ENCODE measurements at places on chromosomes 3 and 15.

GRCh38 chr15:68352401-68353062, 75.0 kb downstream of the FEM1B start:
- peak; percentile 4 for DNase-seq

DNA sequence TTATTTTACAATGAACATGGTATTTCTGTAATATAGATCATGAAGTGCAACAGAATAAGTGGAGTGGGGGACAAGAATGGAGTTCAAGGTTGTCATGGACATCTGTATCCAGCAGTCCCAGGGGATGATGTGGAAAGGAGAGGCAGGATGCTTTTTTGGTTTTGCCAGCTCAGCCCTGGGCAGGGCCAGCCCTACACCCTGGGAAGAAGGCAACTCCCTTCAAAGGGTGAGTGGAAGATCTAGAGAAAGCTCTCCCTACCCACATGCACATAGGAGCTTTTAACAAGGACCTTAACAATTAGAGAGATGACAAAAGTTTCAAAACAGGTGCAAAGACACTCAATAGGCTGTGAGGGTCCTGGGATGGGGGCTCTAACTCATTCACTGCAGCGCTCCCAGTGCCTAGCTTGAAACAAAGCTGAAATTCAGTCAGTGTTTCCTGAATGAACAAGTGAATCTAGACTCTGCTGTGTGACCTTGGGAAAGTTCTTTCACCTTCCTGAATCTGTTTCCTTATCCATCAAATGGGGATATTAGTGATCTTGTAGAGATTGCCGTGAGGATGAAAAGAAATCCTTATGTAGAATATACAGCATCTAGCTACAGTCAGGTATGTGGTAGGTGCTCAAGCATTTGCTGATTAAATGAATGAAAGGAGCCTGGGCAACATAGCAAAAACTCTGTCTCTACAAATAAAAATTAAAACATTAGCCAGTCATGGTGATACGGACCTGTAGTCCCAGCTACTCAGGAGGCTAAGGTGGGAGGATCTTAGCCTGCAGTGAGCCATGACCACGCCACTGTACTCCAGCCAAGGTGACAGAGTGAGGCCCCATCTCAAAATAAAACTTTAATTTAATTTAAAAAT, 14.3 kb downstream of the BHLHE40 start:
- no peak for DNase-seq

GRCh38 chr3:62098646-62099365, 274.5 kb downstream of the FEZF2 start:
- DNase-seq, result no peak

GRCh38 chr3:132386259-132386658, 31.0 kb upstream of the DNAJC13 start:
- no peak for DNase-seq

- DNase-seq, result peak; percentile 33
Observed at GRCh38 chr3:11928381-11928780, 75.8 kb upstream of the SYN2 start.

GRCh38 chr3:139312959-139313358, 30.9 kb upstream of the MRPS22 start:
- no peak for DNase-seq

DNA sequence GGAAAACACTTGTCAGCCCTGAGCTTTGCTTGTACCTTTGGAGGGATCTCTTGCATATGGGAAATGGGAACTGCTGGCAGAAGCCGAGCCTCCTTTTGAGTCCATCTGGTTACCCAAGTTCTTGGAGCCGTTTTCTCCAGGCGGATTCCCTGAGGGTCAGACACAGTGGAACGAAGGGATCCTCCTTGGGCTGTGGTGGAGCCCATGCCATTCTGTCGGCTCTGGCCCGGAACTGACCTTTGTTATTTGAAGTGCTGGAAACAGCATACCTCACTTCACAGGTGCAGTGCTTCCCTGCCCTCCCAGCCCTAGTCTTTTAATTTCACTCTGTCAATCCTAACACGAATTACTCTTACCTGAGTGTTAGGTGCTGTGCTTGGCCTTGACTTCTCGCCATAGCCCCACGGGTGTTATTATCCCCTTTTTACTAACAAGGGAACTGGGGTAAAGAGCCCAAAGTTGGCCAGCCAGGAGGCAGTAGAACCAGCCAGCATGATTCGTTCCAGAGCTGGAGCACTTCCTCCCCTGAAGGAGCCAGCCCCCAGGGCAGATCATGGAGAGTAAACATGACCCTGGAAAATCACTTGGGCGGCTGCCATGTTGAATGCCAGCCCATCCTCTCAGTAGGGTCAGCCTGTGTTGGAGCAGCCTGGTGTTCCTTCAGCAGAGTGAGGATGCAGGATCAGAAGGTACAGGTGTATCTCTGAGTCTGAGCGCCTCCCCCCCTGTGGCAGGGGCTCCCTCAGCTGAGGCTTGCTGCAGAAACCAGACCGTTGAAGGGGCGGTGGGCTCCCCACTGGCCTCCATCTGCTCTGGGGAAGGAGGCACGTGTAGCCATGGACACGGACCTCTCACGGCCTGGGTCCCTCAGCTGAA, 143.2 kb downstream of the DNAJB8 start:
- DNase-seq, result no peak

GRCh38 chr15:77173487-77173886, 102.6 kb upstream of the TSPAN3 start:
- no peak for DNase-seq

DNA sequence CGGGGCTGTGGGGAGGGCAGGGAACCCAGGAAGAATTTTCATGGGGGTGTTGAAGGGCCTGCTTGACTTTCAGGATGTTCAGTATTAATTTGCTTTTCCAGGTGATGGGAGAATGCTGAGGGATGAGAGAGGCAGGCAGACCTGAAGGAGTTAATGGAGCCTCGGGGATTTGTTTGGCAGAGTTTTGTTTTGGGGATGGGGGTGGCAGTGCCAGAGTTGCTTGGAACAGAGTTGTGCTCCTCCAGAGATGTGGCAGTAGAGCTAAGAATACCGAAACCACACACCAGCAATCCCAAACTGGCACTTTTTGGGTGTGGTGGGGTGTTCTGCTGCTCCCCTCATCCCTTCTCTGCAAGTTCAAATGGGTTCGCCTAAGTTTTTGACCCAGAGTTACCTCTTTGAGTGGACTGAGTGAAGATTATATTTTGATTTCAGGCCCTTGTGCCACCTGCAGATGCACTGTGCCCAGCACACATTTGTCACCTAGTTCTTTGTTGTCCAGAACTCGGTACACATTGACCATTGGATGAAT, 1.6 kb downstream of the BOC start:
- DNase-seq, result no peak

DNA sequence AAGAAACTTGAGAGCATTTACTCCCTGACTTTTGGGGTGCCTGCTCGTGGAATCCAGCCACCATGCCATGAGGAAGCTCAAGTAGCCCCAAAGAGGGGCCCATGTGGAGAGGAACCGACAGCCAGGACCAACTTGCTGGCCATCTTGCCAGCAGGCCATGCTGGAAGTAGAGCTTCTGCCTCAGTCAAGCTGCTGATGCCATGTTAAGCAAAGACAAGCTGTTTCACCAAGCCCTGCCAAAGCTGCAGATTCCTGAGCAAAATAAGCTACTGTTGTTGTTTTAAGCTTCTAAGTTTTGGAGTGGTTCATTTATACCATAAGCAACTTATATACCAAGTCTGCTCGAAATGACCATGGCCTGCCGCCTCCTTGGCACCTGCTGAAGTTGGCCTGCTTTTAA, 14.1 kb downstream of the RFTN1 start:
- no peak for DNase-seq

DNA sequence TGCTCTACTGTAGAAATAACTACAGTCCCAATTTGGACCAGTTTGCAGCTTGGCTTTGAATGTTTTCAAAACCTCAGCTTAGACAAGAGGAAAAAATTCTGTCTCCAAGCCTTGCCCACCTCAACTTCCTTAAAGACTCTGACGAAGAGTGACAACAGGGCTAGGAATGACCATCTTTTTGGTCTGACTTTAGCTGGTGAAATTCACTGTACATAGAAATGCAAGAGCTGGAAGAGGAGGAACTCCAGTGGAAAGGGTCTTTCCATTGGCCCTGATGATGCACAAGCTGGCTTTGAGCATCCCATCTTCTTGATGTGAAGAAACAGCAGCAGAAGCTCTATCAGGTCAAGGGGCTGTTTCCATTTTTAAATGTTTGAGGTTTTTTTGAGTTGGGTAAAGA, 22.7 kb upstream of the SH3BP5 start:
- DNase-seq, result no peak

DNA sequence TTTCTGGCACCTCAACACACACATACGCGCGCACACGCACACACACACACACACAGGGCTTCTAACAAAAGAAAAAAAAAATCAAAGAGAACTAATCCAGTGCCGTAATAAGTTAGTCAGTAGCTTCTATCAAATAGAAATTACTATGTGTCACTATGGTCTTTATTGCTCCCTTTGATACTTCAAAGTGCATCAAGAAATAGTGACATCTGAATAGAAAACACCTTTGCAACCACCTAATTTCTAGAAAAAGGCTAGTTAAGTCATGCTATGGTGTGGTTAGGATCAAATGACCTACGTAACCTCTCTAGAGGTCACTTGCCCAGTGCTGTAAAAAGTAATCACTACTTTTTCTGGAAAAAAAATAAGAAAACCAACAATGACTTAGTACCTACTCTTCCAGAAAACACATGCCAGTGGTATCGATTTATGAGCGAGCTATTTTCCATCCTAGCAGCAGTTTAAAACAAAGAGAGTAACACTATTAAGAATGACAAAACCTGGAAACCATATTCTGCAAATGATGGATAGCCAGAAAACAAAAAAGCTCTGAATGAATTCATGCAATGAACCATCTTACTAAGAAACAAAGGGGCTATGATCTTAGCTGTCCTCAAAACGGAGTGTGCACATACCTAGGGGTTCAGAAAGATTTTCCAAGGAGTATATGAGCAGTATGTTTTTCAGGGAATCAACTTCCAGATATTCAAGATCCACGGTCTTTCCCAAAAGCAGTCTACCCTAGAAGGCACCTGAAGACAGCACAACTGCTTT, 6.8 kb downstream of the AVEN start:
- DNase-seq, result no peak

GRCh38 chr15:27842526-27842925, 256.6 kb downstream of the OCA2 start:
- no peak for DNase-seq

- DNase-seq, result peak; percentile 40
Observed at GRCh38 chr3:195030791-195031321, 240.1 kb downstream of the XXYLT1 start.

- DNase-seq, result no peak
Observed at GRCh38 chr3:135871311-135871710, 94.2 kb upstream of the PPP2R3A start.

DNA sequence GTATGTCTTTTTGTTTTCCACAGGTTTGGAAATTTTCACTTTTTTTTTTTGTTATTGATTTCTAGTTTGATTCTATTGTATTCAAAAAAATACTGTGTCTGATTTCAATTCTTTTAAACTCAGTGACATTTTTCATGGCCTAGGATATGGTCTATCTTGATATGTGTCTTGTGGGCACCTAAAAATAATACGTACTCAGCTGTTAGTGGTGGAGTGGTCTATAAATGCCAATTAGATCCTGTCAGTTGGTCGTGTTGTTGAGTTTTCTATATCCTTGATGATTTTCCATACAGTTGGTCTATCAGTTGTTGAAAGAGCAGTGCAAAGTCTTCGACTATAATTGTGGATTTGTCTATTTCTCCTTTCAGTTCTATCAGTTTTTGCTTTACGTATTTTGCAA, 61.7 kb downstream of the LSM3 start:
- no peak for DNase-seq

DNA sequence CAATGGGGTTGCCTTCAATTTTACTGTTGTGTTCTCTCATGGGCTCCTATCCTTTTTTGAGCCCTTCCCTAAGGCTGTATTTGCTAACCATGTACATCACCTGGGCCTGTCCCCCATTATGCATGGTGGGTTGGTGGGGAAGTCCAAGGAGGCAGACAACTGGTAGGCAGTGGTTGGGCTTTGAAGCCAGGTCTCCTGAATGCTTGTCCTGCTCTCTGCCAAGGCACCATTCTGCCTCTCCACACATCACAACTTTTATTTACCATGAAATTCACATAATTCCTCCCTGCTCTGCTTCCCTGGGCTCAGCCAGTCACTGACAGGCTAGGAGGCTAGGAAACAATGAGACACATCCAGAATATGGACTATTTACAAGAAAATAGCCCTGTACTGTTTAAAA, 41.0 kb upstream of the COPB2 start:
- no peak for DNase-seq
